ENCODE measurements at places on chromosomes 5 and 9. TPM values are rescaled to one million over a fixed set of nuclear protein-coding genes. Genes with fewer than 3 reads are reported as not detected.

DNA sequence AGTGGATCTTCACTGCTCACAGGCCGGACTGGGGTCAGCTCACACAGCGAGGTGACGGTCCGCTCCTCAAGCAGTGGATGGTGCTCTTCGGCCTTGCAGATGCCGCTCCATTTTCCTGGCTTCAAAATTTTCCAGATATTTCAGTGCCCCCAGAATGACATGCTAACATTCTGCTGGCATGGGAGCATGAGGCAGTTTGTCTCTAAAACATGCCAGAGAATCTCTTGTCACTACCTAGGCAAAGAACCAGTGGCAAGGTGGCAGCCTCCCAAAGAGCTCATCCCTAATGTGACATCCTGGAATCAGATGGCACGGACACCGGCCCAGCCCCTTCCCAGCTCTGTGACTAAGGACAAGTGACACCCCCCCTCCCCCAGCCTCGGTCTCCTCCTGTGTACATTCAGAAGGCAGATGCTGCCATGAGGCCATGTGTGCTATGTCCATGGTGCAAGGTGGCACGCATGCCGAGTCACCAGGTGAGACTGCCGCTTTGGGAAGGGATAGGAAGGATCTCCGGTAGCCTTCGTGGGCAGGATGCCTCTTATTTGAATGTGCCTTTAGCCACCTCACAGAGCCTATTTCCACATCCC lies 2.7 kb downstream of the S1PR3 start:
- H3K4me1 ChIP-seq, result peaks cover 2% of the 10 kb centered on the region
- H3K27me3 ChIP-seq, result no peaks in the 10 kb centered on the region
- H3K4me3 ChIP-seq, result no peak overlapping the region
- no peak overlapping the region for H3K27ac ChIP-seq
- DNase-seq, result no peak
- H3K36me3 ChIP-seq, result no peaks in the 10 kb centered on the region

DNA sequence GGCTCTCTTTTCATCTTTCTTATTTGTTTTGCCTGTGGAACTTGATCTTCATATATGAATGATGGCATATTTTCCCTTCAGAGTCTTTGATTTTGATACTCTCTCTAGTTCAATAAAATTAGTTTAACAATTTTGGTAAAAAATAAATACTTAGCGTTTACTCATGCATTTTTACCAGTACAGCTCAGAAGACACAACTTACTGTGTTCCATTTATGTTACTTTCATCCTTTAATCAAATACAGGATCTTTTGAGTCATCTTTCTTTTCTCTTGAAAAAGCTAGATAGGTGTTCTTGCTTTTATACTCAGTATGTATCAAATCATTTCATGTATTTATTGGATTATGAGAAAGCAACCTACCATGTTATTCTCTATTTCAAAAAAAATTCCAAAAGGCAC lies 47.1 kb upstream of the RICTOR start:
- H3K27me3 ChIP-seq, result peaks cover 2% of the 10 kb centered on the region
- H3K36me3 ChIP-seq, result no peaks in the 10 kb centered on the region
- no peak overlapping the region for H3K27ac ChIP-seq
- H3K4me1 ChIP-seq, result no peaks in the 10 kb centered on the region
- no peak overlapping the region for H3K4me3 ChIP-seq

- H3K36me3 ChIP-seq, result no peaks in the 10 kb centered on the region
- H3K4me3 ChIP-seq, result no peak overlapping the region
- no peaks in the 10 kb centered on the region for H3K4me1 ChIP-seq
- H3K27me3 ChIP-seq, result no peaks in the 10 kb centered on the region
Observed at GRCh38 chr9:101462558-101462957, 27.0 kb upstream of the ALDOB start.

DNA sequence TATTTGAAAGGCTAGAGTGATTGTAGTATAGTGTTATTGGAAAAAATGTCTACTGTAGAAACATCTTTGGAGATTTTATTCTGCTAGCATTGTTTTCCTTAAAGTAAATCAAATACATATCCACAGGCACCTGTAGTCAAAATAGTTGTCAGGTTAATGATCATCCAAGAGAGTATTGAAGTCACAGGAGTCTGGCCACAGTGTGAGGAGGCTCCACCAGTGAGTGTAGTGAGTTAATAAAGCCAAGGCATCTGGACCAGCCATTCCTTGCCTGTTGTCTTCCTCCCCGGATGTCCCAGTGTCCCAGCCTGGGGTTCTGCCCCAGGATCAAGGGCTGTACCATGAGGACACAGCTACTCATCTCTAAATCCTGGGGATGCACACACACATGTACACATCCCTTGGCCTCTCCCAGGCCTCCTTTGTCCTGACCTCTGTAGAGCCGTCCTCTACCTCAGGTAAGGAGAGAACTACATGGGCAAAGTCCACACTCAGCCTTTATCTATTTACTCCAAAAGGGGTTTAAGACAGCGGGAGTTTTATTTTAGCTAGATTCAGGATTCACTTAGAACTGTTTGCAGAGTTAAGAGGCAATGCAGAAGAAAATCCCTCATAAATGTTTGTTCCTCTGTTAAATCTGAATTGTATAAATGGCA lies 3.7 kb downstream of the PIK3R1 start:
- no peak overlapping the region for H3K4me3 ChIP-seq
- H3K36me3 ChIP-seq, result no peaks in the 10 kb centered on the region

DNA sequence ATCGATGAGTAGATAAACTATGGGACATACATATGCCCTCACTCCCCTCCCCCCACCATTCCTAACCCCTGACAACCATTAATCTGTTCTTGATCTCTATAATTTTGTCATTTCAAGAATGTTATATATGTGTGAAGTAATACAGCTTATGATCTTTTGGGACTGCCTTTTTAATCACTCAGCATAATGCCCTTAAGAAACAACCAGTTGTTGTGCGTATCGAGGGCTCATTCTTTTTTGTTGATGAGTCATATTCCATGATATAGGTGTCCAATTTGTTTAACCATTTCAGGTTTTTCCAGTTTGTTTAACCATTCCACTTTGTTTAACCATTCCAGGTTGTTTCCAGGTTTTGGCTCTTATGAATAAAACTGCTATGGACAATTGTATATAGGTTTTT lies 75.6 kb downstream of the ARHGEF28 start:
- no peak overlapping the region for H3K4me3 ChIP-seq
- H3K27ac ChIP-seq, result no peak overlapping the region
- no peaks in the 10 kb centered on the region for H3K27me3 ChIP-seq
- H3K4me1 ChIP-seq, result no peaks in the 10 kb centered on the region

GRCh38 chr5:141121985-141122384 lies 367 bp downstream of the PCDHB4 start:
- no peaks in the 10 kb centered on the region for H3K4me1 ChIP-seq
- no peaks in the 10 kb centered on the region for H3K27me3 ChIP-seq
- H3K36me3 ChIP-seq, result no peaks in the 10 kb centered on the region
- no peak overlapping the region for H3K4me3 ChIP-seq
- H3K27ac ChIP-seq, result no peak overlapping the region

Gene ADAMTS6
- total RNA-seq, result 0.64 TPM

GRCh38 chr5:87853541-87853940 lies 415.1 kb downstream of the TMEM161B start:
- no peak overlapping the region for H3K4me3 ChIP-seq
- H3K27me3 ChIP-seq, result no peaks in the 10 kb centered on the region
- H3K27ac ChIP-seq, result no peak overlapping the region
- no peak for DNase-seq
- no peaks in the 10 kb centered on the region for H3K4me1 ChIP-seq
- no peaks in the 10 kb centered on the region for H3K36me3 ChIP-seq

GRCh38 chr5:53169933-53170332 lies 60.4 kb upstream of the MOCS2 start:
- peaks cover 2% of the 10 kb centered on the region for H3K27me3 ChIP-seq
- no peak for DNase-seq
- H3K36me3 ChIP-seq, result no peaks in the 10 kb centered on the region
- H3K4me1 ChIP-seq, result no peaks in the 10 kb centered on the region
- H3K4me3 ChIP-seq, result no peak overlapping the region
- no peak overlapping the region for H3K27ac ChIP-seq

Gene C5orf46
- total RNA-seq, result not detected

Gene RXFP3
- total RNA-seq, result not detected

DNA sequence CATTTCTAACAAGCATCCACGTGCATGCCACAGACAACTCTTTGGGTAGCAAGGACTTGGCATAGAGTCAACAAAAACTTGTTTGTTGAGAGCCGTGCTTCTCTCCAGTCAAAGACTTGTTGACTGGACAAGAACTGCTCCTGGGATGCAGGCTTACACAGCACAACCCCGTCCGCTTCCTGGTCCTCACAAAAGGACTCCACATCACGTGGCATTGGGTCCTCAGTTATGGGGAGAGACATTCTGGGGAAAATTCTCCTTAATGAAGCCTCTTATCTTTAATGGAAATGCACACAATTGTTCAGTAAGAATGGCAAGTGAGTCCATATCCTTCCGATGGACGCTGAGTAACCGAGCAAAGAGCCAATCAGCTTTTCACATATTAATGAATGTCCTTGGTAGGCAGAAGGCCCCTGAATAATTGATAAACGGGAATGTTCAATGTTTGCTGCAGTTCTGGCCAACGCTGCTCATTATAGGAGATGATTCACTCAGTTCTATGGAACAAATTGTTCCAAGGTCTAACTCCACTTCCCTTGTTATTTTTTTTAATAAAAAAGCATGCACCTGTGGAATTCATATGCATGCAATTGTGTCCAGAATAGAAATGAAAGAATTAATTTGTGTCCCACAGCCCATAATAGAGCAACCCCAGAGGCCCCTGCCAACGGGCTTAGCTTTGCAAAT lies 97.0 kb upstream of the ZNF366 start:
- H3K4me1 ChIP-seq, result peaks cover 21% of the 10 kb centered on the region
- no peaks in the 10 kb centered on the region for H3K36me3 ChIP-seq
- no peak overlapping the region for H3K27ac ChIP-seq
- no peak overlapping the region for H3K4me3 ChIP-seq
- H3K27me3 ChIP-seq, result no peaks in the 10 kb centered on the region

DNA sequence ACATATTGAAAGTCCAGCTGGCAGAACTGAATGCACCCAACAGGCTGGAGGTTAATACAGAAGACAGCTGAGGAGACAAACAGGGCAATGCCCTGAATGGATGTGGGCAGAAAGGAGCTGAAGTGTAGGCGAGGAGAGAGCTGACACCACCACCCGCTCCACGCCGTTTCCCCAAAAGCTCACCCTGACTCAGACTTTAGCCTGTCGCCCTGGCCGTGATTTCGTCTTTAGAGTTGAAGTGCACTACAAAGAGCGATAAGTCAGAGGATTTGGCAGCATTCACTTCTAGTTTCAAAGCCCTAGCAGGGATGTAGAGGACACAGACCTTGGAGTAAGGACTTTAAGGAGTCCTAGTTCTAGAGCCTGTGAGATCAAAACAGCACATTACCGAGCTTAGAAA lies 2.2 kb upstream of the ERAP1 start:
- no peak overlapping the region for H3K4me3 ChIP-seq
- H3K27me3 ChIP-seq, result no peaks in the 10 kb centered on the region
- H3K27ac ChIP-seq, result no peak overlapping the region
- peaks cover 19% of the 10 kb centered on the region for H3K4me1 ChIP-seq
- H3K36me3 ChIP-seq, result no peaks in the 10 kb centered on the region
- no peak for DNase-seq

Gene RECK
- 13.2 TPM for total RNA-seq

Gene CCDC192
- total RNA-seq, result not detected

GRCh38 chr9:20333991-20334390 lies 288.3 kb downstream of the MLLT3 start:
- H3K4me1 ChIP-seq, result no peaks in the 10 kb centered on the region
- H3K27me3 ChIP-seq, result no peaks in the 10 kb centered on the region
- H3K27ac ChIP-seq, result no peak overlapping the region
- H3K36me3 ChIP-seq, result no peaks in the 10 kb centered on the region

Gene KIF20A
- total RNA-seq, result 55.4 TPM

- H3K27me3 ChIP-seq, result no peaks in the 10 kb centered on the region
- H3K4me3 ChIP-seq, result no peak overlapping the region
- no peaks in the 10 kb centered on the region for H3K36me3 ChIP-seq
- no peak for DNase-seq
Observed at GRCh38 chr9:97307091-97307490, 368 bp upstream of the CCDC180 start.

Gene SPAG8
- total RNA-seq, result 0.90 TPM

Gene ACOT12
- 0.74 TPM for total RNA-seq

GRCh38 chr5:74035521-74035937 lies 409.5 kb downstream of the ARHGEF28 start:
- peak; percentile 22 for DNase-seq
- H3K4me1 ChIP-seq, result peaks cover 7% of the 10 kb centered on the region
- no peak overlapping the region for H3K4me3 ChIP-seq

Gene TNC
- total RNA-seq, result 5.7 TPM

Gene MBLAC2
- 5.9 TPM for total RNA-seq

DNA sequence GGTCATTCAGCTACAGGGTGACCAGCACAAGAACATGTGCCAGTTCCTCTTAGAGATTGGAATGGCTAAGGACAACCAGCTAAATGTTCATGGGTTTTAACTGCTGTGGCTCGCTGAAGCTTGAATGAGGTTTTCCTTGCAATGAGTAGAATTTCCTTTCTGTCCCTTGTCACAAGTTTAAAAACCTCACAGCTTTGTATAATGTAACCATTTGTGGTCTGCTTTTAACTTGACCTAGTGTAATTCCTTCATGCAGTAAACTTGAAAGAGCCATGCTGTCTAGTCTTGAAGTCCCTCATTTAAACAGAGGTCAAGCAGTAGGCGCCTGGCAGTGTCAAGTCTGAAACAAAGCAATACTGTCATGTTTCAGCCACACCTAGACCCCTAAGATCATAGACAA lies 181.3 kb upstream of the DMRT1 start:
- H3K27me3 ChIP-seq, result no peaks in the 10 kb centered on the region
- H3K4me3 ChIP-seq, result no peak overlapping the region
- no peaks in the 10 kb centered on the region for H3K4me1 ChIP-seq
- no peak overlapping the region for H3K27ac ChIP-seq

Gene SPATA9
- total RNA-seq, result 0.15 TPM

Gene GRIA1
- total RNA-seq, result not detected

DNA sequence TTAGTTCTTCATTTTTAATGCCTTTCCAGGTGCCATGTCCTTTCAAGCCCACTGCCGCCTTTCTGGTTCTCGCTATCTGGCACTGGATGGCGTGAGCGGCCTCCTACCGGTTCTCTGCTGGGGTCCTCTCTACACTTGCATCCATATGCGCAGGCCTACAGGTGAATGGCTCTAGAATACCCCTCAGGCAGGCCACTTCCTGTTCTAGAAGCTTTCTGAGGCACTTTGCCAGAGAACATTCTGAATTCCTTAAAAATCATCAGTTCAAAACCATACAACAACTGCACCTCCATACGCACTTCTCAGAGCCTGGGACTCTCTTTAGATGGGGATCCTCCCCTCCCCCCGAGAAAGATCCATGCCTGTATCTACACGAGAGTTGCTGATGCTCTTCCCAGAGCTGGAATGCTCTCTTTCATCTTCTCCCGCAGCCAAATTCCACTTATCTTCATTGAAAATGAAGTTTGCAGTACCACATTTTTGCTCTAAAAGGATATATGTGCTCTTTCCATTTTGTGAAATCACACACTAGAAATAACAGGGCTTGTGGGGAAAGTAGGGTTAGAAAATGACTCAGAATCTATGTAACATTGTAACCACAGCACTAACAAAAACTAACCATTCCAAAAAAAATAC lies 1.4 kb upstream of the LHFPL2 start:
- H3K36me3 ChIP-seq, result no peaks in the 10 kb centered on the region
- peaks cover 21% of the 10 kb centered on the region for H3K4me1 ChIP-seq
- H3K27me3 ChIP-seq, result no peaks in the 10 kb centered on the region
- H3K4me3 ChIP-seq, result no peak overlapping the region
